Trophoblast cell (in vitro differentiated cells and primary cell): ENCODE measurements at places on chromosomes 16 and 17.

DNA sequence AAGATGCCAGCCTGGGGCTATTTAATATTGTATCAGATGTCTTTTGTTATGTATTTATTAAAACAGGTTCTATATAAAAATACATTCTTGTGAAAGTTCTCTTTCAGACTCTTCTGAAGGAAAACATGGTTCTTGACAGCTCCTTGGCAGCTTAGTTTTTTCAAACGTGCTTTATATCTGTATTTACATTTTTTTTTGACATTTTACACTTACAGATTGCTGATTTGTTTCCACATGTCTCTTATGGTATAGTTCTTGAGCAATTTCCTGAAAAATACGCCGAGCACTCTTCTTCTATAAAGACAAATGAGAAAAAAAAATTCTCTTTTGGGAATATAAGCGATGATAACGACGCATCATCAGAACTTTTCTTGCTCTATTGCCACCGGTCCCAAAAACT lies 9.5 kb downstream of the IGSF6 start:
- H3K36me3 ChIP-seq = no peaks in the 10 kb centered on the region
- DNase-seq = no peak
- H3K27me3 ChIP-seq = no peaks in the 10 kb centered on the region

- H3K27me3 ChIP-seq = no peaks in the 10 kb centered on the region
- no peaks in the 10 kb centered on the region for H3K36me3 ChIP-seq
- H3K27ac ChIP-seq = no peak overlapping the region
- no peaks in the 10 kb centered on the region for H3K4me1 ChIP-seq
Measured at GRCh38 chr16:61926766-61927165, 109.5 kb downstream of the CDH8 start.

DNA sequence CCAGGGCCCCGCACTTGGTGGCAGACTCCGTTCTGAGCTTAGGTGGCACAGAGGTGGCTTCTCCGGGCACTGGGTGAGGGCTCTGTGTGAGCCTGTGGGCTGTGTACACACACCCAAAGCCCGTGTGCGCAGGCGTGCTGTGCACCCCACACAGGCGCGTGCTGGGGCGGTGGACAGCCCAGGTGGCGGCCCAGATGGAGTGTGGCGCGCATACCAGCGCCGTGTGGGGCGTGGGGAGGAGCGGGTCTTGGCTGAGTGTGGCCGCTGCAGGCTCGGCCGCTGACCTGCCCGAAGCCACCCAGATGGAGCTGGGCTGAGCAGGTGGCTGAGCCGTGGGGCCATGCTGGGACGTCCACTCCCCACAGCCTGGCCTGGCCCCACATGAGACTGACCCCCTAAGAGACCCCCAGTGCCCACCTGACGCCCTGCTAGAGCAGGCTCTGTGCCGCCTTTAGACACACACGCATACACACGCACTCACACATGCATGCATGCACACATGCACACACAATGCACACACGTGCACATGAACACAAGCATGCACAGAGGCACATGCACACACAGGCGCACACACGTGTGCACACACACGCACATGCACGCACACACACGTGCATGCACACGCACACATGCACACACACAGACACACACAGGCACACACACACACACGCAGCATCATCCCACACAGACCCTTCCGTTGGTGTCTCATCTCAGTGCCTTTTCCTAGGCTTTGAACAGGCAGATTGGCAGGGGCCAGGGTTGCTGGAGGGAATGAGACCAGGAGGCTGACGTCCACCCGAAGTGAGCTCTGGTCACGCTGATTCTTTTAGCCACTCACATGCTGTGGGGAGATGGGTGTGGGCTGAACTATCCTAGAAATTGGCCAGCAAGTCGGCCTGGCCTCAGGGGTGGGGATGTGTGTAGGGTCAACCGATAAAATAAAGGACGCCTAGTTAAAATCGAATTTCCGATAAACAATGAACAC lies 2.1 kb downstream of the PRR35 start:
- H3K4me1 ChIP-seq = peaks cover 24% of the 10 kb centered on the region
- no peak overlapping the region for H3K27ac ChIP-seq
- H3K27me3 ChIP-seq = peaks cover 36% of the 10 kb centered on the region
- no peak for DNase-seq
- no peaks in the 10 kb centered on the region for H3K36me3 ChIP-seq

GRCh38 chr17:50834429-50835300 lies 721 bp upstream of the WFIKKN2 start:
- H3K27ac ChIP-seq = no peak overlapping the region
- H3K4me1 ChIP-seq = peaks cover 5% of the 10 kb centered on the region
- no peaks in the 10 kb centered on the region for H3K36me3 ChIP-seq

DNA sequence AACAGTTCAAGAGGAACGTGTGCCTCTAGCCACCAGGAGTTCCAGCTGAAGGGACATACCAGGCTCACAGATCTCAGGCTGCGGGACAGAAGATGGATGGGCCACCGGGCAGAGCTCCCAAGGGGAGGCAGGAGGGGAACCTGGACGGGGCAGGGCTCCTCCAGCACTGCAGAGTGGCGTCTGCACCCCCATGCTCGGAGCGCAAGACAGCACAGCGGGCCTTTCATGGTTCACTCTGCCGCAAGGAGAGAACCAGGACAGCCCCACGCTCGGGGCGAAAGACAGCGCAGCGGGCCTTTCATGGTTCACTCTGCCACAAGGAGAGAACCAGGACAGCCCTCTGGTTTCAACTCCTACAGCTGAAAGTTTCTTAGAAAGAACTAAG lies 20.6 kb downstream of the SLC38A10 start:
- H3K36me3 ChIP-seq = peaks cover 79% of the 10 kb centered on the region
- no peak for DNase-seq
- no peak overlapping the region for H3K27ac ChIP-seq
- no peaks in the 10 kb centered on the region for H3K27me3 ChIP-seq
- no peaks in the 10 kb centered on the region for H3K4me1 ChIP-seq
